ENCODE measurements at places on chromosomes 4 and X.

DNA sequence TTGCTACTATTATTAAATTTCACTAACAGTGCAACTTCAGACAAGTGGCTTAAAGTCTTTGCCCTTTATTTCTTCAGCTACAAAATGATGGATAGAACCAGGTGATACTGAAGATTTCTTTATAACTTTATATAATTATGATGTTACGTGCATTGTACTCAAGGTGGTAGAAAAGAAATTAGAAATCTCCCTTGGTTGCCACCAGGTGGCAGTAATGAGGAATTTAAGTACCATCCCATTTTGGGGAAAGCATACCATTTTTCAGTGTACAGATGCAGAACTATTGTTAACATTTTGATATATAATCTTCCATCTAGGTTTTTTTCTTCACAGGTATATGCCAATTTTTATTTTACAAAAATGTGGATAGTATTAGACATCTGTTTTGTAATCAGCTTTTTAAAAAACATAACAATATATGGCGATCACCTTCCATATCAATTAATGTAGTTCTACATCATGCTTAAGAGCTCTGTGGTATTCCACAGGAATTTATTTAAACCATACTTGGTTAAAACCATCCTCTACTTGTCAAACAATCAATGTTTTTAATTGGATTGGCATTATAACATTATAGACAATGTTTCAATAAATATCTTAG, 37.7 kb upstream of the RAB33B start:
- DNase-seq = no peak

DNA sequence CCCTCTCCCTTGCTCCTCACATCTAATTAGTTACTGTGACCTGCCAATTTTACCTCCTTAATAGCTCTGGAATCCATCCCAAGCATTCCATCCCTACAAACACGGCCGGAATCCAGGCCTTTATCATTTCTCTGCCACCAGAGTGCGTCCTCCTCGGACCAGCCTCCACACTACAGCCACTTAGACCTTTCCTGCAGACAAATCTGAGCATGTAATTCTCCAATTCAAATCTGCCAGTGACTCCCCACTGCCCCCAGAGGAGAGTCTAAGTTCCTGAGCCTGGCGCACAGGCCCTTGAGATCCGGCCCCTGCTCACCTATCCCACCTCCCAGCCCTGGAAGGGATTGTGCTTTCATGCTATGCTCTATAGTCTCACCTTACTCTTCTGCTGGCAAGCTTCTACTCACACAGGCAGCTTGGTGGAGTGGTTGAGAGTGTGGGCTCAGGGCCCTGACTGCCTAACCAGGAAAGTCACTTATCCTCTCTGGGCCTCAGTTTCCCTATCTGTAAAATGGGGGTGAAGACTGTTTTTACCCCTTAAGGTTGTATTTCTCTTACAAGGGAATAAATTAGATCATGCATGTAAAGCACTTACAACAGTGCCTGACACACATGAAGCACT, 31.2 kb downstream of the PJA1 start:
- no peak for DNase-seq

GRCh38 chrX:107601326-107601725, 27.0 kb upstream of the PRPS1 start:
- no peak for DNase-seq

DNA sequence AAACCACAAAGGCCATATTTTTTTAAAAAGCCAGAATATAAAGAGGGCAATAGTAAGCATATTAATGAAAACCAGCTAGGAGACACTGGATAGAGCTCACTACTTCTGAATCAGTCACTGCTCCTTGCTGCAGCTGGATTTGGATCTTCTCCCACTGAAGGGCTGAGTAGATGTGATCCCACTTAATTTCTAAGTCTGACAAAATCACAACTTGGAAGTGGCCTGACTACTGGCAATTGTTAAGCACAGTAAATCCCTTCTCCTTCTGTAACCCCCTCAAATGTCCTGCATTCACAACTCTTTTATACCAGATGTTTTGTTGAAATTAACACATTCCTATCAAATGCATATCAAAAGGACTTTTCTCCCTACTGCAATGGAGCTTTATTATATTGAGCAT, 72.9 kb downstream of the AMMECR1 start:
- DNase-seq = no peak

DNA sequence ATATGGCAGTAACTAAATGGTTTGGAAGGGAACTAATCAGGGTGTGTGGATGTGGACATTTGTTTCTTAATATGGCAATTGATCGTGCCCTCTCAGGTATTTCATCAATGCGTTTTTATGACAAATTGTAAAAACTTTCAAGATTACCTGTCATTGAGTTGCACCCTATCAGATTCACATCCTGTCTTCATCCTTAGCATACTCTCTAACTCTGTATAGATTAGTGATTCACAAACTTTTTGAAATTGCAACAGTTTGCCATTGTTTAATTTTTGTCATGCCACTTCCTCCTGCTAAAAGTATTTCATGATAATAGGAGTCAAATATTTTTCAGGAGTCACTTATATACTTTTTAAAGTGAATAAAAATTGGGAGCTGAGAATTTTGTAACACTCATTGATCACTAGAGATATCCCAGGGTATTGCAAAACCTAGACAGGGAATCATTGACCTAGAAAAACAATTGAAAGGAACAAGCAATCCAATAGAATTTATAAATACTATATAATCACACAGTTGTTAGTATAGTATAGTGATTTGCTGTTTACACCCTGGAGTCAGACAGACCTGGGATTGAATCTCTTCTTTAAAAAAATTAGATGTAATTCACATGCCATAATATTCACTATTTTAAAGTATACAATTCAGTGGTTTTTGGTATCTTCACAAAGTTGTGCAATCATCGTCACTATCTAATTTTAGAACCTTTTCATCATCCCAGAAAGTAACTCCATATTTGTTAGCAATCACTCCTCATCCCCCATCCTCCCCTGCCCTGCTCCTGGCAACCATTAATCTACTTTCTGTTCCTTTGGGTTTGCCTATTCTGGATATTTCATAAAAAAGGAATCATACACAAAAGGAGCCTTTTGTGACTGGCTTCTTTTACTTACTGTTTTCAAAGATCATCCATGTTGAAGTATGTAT, 8.9 kb downstream of the MID2 start:
- DNase-seq = no peak

DNA sequence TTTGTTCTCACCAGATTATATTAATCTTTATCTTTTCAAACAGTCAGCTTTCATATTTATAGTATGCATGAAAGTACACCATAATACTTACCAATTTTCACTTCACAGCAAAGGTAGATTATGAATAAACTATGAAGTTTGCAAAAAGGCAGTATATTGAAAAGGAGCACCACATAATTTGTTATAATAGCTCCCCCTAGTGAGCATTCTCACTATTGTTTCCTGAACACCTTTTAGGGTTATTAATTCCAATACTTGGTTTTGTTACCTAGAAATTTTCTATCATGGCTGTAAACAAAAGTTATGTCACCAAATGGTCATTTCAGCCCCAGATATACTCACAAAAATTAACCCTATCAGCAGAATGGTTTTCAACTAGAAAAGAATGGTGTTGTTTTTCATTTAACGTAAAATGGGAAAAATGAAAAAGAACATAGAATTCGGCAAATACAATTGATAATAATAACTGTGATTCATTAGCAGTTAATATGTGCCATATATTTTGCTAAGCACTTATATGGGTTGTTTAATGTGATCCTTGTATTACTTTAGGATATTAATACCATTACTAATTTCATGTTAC, 30.2 kb upstream of the NKX6-1 start:
- no peak for DNase-seq

DNA sequence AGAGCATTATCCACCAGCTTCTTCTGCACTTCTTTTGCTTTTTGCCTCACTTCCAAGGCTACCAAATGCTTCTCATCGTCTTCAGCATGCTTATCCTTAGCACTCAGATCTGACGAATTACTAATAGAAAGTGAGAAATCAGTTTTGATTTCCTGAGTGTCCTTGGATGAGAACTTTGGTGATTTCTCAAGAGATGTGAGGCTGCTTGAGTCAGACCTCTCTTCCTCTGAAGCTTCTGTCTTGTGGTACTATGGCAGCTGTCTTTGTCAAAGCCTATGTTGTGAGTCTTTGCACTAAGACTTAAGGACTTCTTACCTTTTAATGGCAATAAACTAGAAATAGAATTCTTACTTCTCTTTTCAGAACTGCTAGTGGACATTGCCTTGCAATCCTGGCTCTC, 169.9 kb downstream of the CPE start:
- no peak for DNase-seq

GRCh38 chr4:147821555-147821954, 89.7 kb downstream of the ARHGAP10 start:
- no peak for DNase-seq

- no peak for DNase-seq
These were observed 3.2 kb downstream of the CXorf38 start for GRCh38 chrX:40644176-40644575.

All from stimulated activated CD8-positive, alpha-beta memory T cell treated with anti-CD3 and anti-CD28 coated beads, Interleukin-15, amount 100 ng/mL, for 24 hours (primary cell).